Stimulated activated CD8-positive, alpha-beta memory T cell treated with anti-CD3 and anti-CD28 coated beads, Interleukin-7, amount 100 ng/mL, for 48 hours (primary cell): ENCODE measurements at places on chromosomes 6 and 20.

- DNase-seq = no peak
Measured at GRCh38 chr6:30683980-30684338, 2.5 kb downstream of the PPP1R18 start.

DNA sequence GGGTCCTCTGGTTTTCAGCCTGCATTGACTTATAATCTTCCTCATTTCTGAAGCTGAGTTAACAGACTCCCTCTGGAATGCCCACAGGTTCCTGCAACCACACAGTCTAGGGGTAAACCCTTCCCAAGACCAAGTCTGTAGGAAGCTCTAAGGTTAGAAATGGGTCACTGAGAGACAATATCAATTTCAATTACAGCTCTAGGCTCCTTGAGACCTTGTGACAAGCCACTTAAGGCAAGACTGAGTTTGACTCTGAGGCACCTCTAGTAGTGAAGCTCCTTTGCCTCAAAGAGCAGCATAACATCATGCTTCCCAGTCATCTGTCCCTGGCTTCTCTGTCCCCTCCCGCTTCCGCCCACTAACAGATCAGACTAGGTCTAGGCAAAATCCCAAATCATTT, 333.2 kb upstream of the JARID2 start:
- no peak for DNase-seq

- DNase-seq = no peak
Measured at GRCh38 chr6:75613056-75613501, 11.4 kb downstream of the SENP6 start.

GRCh38 chr20:61786230-61786629, 279.5 kb downstream of the TAF4 start:
- DNase-seq = no peak

DNA sequence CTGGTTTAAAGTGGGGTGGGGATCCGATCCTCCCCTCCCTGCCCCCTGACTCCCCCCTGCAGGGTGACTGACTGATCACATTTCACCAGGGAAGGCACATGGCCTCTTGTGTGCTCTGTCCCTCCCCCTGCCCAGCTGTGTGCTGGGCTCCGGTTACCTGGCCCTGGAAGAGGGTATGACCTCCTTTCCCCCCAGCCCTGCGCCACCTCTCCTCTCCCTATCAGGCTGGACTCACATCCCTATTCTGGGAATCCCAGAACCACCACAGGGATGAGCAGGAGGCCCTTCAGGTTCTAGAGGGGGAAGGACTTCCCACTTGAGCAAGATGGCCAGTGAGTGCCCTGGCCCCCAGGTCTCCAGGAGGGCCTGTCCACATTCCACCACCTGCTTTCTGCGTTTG, 2.1 kb upstream of the IP6K3 start:
- no peak for DNase-seq

DNA sequence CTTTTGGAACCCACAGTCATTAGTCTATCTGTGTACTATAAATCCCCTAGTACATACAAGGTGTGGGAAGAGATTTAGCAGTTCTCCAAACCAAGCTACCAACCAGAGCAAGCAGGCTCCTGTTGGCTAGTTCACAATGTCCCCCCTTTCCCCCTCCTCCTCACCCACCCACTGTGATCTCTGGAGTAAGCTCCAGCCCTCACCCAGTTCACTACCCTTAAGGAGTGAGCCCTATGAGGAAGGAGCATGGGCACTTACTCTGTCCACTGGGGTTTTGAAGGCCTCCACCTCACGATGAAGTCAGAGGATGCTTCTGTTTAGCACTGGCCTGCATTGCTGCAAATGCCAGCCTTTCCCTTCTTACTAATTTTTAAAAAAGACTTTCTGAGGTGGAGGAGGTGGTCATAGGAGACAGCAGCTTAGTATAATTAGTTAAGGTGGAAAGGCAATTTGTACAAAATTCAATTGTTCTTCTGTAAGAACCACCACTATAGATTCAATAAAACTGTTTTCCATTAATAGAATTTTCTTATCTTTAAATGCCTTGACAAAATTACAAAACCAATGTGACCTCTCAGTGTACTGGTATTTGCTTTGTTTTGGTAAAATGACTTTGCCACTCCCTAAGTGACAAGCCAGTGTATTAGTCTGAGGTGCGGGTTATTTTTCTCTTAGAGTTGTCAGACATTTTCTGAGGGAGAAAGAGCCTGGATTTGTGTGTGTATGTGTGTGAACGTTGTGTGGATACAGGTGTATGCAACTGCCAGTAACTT, 86.2 kb downstream of the TULP4 start:
- DNase-seq = no peak

DNA sequence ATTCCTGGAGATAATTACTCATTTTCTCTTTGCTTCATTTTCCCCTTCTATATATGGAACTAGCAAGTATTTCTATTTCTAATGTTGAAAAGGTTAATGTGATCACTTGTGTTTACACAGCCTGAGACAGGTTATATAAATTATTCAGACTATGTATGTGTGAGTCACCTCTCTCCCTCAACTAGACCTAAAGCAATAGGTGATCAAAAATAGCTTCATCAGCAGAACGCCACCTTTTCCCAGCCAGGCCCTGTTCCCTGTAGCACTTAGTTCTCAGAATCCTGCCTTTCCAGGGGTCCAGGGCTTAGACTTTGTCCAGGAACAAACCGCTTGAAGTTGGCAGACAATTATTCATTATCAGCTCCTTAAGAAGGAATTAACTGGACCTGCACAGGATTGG, 125.3 kb upstream of the EXOC2 start:
- no peak for DNase-seq

DNA sequence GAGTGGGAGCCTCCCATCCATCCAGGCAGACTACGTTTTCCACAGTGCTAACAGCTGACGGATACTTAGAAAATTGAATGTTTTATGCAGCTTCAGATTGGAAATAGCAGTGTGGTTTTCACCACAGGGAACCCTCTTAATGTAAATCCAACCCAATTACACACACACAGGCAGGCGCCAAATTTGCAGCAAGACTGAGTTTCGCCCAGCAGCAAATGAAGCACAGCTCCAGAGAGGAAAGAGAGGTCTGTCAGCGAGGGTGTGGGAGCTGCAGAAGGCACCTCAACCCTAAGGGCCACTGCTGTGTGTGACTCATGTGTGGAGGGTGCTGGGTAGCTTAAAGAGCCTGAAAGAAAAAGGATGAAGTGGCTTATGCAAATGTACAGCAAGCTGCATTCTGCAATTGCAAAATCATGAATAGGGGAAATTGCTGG, 365.7 kb downstream of the MAFB start:
- no peak for DNase-seq

- no peak for DNase-seq
Measured at GRCh38 chr6:36938536-36938935, 16.0 kb upstream of the PI16 start.

GRCh38 chr20:4160761-4161305, 145.5 kb upstream of the RNF24 start:
- peak; percentile 53 for DNase-seq

DNA sequence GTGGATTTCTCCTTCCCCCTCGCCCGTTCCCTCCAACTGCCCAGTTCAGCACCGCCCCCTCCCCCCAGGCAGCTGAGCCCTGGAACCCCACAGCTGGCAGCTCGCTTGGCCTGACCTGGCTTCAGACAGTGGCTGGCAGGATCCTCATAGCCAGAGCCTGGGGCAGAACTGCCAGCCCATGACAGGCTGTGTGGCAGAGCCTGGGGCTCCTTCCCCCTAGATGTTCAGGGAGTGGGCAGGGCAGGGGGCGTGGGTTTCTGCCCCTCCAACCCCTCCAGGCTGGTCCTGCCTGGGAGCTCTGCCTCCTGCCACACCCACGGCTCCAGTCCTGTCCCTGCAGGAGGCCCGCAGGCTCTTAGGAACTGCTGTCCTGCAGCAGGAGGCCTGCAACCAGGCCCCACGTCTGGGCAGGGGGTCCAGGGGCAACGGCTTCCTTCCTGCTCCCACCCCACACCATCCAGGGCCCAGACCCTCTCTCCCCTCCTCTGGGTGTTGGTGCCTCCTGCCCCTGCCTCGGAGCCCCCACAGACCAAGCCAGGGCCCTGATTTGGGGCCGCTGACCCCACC, 9.6 kb upstream of the KCNQ2 start:
- DNase-seq = no peak

GRCh38 chr6:36323062-36323461, 13.6 kb downstream of the BNIP5 start:
- no peak for DNase-seq

- DNase-seq = no peak
Measured at GRCh38 chr6:157860505-157860991, 37.5 kb downstream of the SNX9 start.

DNA sequence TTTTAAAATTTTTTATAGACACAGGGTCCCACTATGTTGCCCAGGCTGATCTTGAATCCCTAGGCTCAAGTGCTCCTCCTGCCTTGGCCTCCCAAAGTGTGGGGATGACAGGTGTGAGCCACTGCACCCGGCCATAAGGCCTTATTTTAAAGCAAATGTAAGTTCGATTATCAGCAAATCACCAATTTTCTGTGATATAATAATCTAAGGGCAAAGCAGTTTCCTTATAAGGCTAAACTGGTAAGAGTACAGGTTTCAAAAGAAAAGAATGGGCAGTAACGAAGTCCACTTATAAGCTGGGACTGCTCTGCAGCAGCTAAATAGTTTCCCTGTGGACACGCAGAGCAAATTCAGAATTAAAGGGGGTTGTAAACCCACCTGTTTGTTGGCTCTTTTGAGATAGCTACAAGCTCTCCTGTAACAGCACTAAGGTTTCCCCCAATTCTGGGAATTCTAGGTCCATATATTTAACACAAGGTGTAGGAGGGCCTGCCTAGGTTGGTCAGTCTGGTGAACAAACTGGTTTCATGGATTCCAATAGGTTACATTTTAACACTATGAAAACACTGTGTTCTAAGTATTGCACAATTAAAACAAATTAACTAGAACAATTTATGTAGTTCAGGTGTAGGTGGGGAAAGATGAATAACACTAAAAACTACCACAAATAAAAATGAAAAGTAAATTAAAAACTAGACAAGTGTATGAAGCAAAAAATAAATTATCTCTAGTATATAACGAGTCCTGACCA, 26.3 kb downstream of the LHFPL5 start:
- no peak for DNase-seq

DNA sequence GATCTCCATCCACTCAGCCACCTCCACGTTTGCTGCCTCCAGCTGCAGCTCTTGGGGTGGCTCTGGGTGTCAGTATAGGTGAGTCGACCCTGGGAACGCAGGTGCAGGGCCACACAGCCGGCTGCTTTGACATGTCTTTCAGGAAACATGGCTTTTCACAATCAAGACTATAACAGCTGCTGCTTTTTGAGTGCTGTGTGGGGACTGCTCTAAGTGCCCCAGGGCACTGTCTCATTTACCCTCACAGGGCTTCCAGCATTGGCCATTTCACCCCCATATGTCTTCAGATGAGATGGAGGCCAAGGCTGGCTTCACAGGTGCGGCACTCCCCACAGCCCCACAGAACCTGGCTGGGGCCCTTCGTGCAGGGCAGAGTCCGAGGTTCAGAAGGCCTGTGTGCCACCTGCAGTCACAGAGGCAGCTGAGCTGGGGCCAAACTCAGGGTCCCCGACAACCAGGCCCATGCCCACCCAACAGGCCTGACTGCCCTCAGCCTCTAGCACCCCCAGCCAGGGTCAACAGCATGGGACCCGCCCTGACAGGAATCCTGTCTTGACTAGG, 14.9 kb upstream of the CST7 start:
- no peak for DNase-seq

GRCh38 chr6:74568861-74569260, 637.0 kb downstream of the COL12A1 start:
- no peak for DNase-seq

DNA sequence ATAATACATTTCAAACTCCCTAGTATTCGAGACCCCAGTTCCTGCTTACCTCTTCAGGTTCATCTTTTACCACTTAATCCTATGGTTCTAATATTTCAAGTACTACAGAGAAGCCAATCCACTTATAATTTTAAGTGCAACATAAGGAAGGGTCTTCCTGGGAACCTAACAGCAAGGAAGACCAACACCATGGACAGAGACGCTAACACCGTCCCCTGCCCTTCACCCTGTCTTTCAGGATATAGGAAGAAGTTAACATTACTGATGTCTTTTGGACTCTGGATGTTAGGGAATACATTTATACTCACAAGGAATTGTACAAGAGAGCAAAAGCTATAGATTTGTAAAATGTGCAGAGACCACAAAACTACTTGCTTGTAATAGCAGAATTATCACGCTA, 565.0 kb upstream of the CHD6 start:
- no peak for DNase-seq

DNA sequence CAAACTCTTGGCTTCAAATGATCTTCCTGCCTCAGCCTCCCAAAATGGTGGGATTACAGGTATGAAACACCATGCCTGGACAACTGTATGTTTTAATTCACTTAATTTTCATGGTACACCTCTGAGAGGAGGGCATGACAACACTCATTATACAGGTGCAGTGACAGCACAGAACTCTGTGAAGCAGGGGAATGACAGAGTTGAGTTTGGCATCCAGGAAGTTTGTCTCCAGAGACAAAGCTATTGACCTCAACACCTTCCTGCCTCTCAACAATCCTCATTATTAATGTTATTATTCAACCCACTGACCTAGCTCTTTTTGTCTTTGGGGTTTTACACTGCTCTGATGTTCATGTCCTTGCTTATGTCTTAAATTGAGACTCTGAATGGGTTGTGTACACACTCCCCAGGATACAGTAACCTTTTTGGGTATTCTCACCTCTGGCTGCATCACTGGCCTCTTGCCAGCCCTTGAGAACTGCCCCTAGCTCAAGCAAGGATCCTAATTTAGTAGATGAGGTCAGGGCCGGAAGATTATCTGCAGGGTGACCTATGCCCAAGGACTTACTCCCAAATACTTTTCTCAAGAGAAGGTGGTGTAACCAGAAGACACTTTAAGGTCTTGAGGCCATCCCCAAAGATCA, 13.0 kb upstream of the IER3 start:
- no peak for DNase-seq

DNA sequence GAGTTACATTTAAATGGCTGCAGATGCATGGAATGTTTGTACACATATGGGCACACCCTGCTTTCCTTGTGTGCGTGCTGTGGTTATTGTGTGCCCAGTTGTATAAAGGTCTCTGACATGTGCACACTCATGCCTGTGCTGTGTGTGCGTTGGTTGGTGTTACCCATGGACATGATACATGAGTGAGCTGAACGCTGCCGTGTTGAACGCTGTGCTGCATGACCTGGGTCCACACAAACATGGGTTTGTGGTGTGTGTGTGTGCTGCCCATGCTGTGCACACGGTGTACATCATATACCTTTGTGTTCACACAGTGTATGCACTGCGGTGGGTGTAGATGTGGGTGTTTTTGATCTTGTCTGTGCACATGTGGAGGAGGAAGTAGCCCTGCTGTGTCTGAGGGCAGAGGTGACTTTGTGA, 54.4 kb downstream of the TOX2 start:
- DNase-seq = no peak

GRCh38 chr6:155115893-155116570, 120.9 kb downstream of the TIAM2 start:
- DNase-seq = no peak

GRCh38 chr20:60299951-60300350, 341.7 kb downstream of the CDH26 start:
- DNase-seq = no peak
